ENCODE measurements at places on chromosomes 7 and 10. TPM values are rescaled to one million over a fixed set of nuclear protein-coding genes. Genes with fewer than 3 reads are reported as not detected.

Gene SHLD2
- total RNA-seq: 14.6 TPM

Gene LIMK1
- total RNA-seq: 13.7 TPM

Gene IDI2
- total RNA-seq: not detected

Gene FOXP2
- 13.7 TPM for total RNA-seq

Gene CALHM3
- not detected for total RNA-seq

Gene BCL7B
- total RNA-seq: 17.2 TPM

Gene SMKR1
- total RNA-seq: 0.22 TPM

Gene ASB10
- not detected for total RNA-seq

Gene SAP25
- total RNA-seq: not detected

Gene CPA2
- not detected for total RNA-seq

Gene CYP3A7
- total RNA-seq: not detected
